ENCODE measurements at places on chromosomes 6 and 20.

GRCh38 chr6:16270178-16270794 is 31.9 kb downstream of the GMPR start:
- no peak for DNase-seq

DNA sequence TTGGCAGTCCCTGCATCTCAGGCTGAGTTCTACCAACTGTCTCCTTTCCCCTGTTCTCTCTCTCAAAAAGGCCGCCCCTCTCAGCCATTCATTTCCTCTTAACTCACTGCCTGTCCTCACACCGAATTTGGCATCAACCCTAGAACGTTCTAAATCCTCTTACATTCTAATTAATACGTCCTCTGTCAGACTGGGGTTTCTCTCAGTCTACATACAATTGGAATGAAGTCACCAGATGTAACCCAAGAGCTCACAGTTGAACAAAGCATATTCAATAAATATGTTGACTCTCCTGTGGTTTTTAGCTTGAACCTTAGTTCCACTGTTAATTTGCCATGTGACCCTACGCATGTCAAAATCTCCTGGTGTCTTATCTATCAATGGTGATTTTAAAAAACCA is 269.6 kb downstream of the CLIC5 start:
- no peak for DNase-seq

GRCh38 chr6:117908246-117909068 is 1.4 kb downstream of the SLC35F1 start:
- DNase-seq: no peak

DNA sequence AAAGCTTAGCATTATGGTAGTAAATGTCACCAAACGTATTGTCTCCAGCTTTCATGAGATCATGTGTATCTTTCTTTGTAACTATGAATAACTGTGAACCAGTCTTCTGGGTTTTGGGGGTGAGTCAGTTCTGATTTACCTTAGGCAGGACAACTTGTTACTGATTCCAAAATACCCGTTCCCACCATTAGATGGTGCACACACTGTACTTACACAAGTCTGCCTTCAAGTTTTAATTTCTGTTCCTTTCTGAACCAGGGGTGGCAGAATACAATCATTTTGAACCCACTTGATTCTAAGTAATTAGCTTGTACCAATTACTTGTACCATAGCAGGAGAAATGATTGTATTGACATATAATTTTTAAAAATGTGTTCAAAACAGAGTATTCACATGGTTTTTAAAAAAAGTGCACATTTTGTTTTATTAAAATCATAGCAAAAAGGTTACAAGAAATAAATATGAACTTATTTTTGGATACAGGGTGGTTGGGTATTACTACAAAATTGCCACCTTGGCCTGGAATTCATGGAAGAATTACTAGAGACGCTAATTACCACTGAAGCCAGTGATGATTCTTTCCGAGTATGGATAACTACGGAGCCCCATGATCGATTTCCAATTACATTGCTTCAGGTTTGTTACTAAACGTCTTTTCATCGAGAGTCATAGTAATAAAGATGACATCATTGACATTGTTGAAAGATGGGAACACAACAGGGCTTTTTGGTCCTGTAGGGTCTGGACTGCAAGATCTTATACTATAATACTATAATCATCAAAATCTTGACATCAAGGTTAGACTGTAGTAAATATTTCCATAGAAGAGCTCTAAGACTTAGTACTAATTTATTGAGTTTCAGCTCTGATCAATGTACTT is 75.2 kb upstream of the GLP1R start:
- DNase-seq: no peak

GRCh38 chr20:24587384-24588046 is 118.1 kb downstream of the SYNDIG1 start:
- DNase-seq: no peak

- DNase-seq: no peak
These were observed 38.7 kb downstream of the YTHDF1 start for GRCh38 chr20:63177134-63177784.
